Panc1 (cell line): ENCODE measurements at places on chromosomes 5 and 9. TPM values are rescaled to one million over a fixed set of nuclear protein-coding genes. Genes with fewer than 3 reads are reported as not detected.

- no peak for DNase-seq
These were observed 17.0 kb upstream of the CDK20 start for GRCh38 chr9:87991151-87991870.

DNA sequence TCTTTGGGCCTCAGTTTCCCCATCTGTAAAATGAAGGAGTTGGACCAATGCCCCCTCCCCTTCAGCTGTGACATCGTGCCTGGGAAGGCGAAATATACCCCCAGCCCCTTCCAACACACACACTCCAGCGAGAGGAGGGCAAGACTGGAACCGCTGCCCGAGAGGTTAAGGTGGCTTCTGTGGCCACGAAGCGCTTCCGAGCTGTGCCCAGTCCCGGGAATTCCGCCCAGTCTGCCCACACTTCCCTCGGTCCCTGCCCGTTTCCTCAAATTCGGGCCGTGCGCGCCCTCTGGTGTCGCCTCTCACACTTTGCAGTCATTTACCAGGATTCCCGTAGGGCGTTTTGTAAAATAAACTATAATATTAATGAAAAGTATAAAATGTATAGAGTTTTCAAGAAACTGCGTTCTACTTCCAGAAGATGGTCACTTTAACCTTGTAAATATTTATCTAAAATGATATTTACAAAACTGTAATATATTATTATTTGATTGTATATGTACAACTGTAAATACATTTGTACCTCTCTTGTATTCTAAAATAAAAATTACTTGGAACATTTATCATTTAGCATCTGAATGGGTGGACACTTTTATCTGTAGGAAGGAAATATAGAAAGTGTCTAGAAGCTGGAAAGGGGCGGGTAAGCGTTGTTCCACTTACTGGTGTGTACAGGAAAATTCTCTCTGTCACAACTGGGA lies 11.0 kb upstream of the EXOSC2 start:
- DNase-seq: no peak

GRCh38 chr5:72460413-72460812 lies 46.8 kb downstream of the ZNF366 start:
- DNase-seq: no peak

- no peak for DNase-seq
These were observed 49.1 kb downstream of the HOMER1 start for GRCh38 chr5:79464695-79465332.

The FOXD4L5 gene
- total RNA-seq: 0.08 TPM

The ZNF483 gene
- 4.8 TPM for total RNA-seq

- DNase-seq: no peak
These were observed 2.6 kb downstream of the AP3S1 start for GRCh38 chr5:115844321-115844817.

- DNase-seq: no peak
These were observed 36.3 kb upstream of the UBTD2 start for GRCh38 chr5:172319708-172320441.

GRCh38 chr5:59579101-59579823 lies 314.3 kb downstream of the PDE4D start:
- no peak for DNase-seq

- DNase-seq: no peak
These were observed 344.5 kb upstream of the ITGA1 start for GRCh38 chr5:52443187-52443586.

GRCh38 chr9:38066914-38067858 lies 1.8 kb downstream of the SHB start:
- DNase-seq: no peak

GRCh38 chr9:36140086-36141084 lies 3.9 kb downstream of the GLIPR2 start:
- no peak for DNase-seq

DNA sequence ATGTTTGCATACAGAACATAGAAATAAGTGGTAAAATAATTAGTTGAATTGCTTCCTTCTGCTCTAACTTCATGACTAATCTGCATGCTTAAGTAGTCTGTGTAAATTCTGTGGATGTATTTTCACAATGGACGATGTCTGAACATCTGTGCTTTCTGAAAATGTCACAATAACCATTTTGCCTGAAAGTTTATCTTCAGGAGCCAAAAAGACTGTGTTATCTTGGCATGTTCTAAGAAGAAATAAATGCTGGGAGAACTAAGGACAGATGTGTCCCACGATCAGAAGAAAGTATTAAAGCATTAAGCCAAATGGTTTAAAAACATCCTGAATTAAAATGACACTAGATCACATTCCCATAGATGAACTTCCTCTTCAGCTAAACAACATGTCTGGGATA lies 397.6 kb downstream of the SPOCK1 start:
- no peak for DNase-seq

- DNase-seq: no peak
These were observed 12.8 kb downstream of the PDLIM4 start for GRCh38 chr5:132270335-132270665.

The FOXD1 gene
- total RNA-seq: 63.3 TPM

DNA sequence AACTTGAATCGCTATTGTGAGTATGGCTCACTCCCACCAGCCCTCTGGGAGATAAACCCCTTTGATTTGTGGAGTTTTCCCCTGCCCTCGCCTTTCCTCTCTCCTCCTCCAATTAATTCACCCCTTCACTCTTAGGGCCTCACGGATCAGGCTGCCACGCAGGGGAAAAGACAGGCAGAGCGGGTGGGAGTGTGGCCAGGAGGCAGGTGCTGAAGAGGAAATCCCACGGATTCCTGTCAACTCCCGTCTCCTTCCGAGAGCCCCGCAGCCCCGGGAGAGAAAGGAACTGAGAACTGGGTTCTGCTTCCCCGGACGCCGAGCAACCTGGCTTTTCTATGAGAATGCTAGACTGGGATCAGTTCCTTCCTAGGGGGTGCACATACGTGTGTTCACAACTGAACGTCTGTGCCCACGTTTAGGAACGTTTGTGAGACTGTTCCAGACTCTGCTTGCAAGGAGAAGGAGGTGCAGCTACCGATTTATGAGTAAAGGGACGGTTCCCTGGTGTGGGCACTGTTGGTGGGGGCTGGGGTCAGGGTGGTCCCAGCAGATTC lies 314.5 kb upstream of the TLE4 start:
- no peak for DNase-seq

The PIP5K1B gene
- not detected for total RNA-seq

DNA sequence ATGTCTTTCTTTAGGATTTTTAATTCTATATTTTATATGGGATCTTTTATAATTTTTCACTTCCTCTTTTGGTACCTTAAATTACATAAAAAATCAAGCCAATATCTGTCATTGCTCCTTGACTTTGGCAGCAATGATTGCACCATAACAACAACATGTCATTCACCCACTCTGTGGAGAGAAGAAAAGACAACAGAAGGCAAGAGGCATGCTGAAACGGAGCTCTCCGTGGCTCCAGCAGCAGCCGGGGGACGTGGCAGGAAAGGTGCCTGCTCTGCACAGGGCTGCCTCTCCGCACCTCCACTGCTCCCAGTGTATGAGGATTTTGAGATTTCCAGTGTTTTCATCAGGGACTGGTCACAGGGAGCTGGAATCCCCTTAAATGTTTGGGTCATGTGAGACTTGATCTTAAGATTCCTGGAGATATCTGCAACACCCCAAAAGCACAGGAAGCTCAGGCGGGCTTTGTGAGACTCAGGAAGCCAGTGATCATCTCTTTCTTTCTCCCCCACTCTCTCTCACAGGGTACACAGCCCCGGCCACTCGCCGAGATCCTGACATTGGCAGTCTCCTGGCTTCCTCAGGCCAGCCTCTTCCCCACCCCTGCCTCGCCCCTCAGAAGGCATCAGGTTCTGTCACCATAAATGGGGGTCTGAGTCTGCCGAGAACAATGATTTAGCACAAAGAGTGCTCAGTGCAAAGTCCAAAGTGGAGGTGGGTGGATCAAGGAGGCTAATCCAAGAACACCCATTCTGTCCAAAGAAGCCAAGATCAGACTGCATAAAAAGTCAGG lies 74.6 kb downstream of the ACTL7B start:
- DNase-seq: no peak

- DNase-seq: no peak
These were observed 98.9 kb downstream of the MRPS27 start for GRCh38 chr5:72221099-72221498.

The MSANTD3 gene
- 58.7 TPM for total RNA-seq

- no peak for DNase-seq
These were observed 89.1 kb downstream of the SLC24A2 start for GRCh38 chr9:19699756-19700155.

The TRPM3 gene
- not detected for total RNA-seq

GRCh38 chr9:35705836-35706430 lies 16.2 kb upstream of the TPM2 start:
- no peak for DNase-seq

DNA sequence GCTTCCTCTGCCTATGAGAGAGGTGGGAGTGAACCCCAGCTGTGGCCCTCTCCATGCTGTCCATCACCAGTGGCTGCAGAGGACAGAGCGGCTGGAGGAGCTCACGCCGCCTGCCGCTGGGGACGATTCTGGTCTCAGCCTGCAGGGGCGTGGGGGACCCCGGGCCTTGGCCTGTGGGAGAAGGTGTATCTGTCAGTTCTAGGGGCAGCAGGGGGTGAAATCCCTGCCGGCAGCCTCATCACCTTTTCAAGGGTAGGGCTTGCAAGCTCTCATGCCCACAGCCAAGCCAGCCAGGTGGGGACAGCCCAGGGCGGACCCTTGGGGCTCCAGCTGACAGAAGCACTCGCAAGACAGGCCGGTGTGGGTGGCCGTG lies 80.2 kb downstream of the TSPAN17 start:
- DNase-seq: no peak

GRCh38 chr9:34206561-34206960 lies 27.7 kb downstream of the UBAP1 start:
- no peak for DNase-seq

- no peak for DNase-seq
These were observed 83.8 kb downstream of the ADRB2 start for GRCh38 chr5:148910216-148910615.

- DNase-seq: no peak
These were observed 52.7 kb upstream of the TJP2 start for GRCh38 chr9:69121155-69122081.

The CKMT2 gene
- total RNA-seq: not detected

The NRG2 gene
- 20.2 TPM for total RNA-seq

GRCh38 chr5:139808481-139809330 lies 13.1 kb downstream of the PSD2 start:
- no peak for DNase-seq

DNA sequence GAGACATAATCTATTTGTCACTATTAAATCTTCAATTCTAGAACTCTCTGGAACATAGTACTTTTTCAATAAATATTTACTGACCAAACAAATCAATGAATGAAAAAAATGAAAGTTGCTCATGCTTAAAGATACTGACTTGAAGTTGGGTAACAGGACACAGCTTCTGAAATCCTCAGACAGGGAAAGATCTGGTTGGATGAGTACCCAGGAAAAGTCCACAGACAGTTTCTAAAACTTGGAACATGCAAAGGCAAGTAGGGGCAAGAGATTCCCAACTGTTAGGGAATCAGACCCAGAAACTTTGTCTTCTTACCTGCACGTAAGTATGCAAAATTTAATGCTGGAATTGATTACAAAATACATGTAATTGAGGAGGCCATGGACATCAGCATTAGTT lies 366.2 kb downstream of the ACTL7B start:
- no peak for DNase-seq

DNA sequence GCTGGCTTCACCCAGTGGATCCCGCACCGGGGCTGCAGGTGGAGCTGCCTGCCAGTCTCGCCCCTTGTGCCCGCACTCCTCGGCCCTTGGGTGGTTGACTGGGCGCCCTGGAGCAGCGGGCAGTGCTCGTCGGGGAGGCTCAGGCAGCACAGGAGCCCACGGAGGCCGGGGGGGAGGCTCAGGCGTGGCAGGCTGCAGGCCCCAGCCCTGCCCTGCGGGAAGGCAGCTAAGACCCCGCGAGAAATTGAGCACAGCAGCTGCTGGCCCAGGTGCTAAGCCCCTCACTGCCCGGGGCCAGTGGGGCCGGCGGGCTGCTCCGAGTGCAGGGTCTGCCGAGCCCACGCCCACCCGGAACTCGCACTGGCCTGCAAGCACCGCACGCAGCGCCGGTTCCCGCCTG lies 3.7 kb upstream of the ADAMTS6 start:
- DNase-seq: no peak

- DNase-seq: no peak
These were observed 34.2 kb downstream of the ADRB2 start for GRCh38 chr5:148860599-148860998.

DNA sequence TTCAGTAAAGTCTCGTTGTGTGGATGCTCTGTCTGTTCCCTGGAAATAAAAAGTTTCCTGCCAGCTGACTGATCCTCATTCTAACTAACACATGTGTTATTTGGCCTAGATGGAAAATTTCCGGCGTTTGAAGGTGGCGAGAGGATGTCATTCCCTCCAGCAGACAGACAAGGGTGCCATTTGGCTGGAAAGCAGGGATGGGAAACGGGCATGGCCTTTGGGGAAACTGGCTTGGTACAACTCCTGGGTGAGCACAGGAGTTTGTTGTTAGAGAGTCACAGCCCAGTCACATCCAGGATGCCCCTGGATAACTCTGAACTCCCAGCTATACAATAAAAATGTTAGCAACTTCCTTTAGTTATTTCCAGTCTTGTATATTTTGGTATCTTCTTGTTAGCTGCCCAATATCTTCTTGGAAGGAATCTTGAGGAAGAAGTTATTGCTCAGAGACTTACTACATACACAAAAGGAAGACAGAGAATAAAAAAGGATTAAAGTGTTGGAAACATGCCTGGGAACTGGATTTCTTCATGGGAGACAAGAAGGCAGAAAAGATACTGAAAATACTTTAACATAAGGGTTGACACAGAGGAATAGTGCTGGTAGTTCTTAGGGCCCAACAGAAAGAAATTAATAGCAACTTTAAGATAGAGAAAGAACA lies 41.9 kb downstream of the TEK start:
- DNase-seq: no peak
